ENCODE measurements at places on chromosomes 6 and 20.

DNA sequence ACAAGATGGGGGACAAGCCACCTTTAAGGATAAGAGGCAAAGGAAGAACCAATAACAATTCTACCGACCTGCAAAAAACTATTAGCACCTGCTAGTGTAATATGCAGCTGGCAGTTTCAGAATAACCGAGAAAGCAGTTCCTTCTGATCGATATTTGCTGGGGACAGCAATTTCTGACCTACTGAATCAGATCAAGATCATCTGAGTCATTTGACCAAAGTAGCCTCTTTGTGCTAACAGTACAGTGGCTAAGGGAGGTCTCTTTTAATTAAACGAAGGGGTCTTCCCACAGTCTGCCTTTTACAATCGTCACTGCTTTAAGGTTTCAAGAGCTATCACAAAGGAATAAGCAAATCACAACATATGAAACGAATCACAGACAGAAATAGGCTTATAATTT is 318.9 kb downstream of the BTBD9 start:
- no peak for DNase-seq

GRCh38 chr6:25966711-25967110 is 4.1 kb downstream of the TRIM38 start:
- no peak for DNase-seq

GRCh38 chr6:12344961-12345693 is 55.0 kb downstream of the EDN1 start:
- no peak for DNase-seq

DNA sequence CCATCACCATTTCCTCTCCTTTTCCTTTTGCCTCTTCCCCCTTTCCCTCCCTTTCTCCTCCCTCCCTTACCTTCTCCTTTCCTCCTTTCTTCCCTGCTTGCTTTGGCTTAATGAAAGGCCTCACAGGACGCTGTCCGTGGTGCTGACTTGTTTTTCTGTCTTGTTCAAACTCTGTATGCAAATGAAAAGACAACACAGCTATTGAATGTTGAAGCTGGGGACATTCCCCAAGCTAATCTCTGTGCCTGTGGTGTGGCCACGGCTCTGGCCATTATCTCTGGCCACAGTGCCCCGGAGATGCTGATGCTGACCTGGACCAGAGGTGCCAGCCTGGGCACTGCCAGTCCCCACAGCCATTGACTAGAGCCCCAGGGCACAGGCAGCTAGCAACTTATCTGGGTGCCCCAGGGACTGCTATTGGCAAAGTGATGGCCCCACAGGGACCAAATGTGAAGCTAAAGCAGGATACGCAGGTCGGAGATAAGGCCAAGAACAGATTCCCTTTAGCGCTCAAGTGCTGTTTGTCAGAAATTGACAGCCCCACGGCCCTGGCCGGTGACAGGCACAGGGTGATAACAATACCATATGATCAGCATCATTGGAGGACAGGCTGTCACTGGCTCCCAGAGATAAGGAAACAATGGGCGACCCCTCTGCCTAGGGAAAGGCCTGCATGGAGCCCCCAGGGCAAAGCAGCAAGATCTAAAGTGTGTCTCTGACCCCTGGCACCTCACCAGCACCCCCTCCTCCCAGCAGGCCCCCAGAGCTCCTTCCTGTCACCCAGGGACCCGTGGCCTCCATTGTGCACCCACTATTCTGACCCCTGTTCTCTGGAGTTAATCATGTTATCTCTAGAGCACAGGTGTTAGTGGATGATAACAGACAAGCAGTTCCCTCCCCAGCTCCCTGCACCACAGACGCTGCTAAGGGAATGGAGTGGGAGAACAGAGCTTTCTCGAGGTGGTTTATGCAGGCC is 31.6 kb upstream of the SLC32A1 start:
- DNase-seq: no peak

DNA sequence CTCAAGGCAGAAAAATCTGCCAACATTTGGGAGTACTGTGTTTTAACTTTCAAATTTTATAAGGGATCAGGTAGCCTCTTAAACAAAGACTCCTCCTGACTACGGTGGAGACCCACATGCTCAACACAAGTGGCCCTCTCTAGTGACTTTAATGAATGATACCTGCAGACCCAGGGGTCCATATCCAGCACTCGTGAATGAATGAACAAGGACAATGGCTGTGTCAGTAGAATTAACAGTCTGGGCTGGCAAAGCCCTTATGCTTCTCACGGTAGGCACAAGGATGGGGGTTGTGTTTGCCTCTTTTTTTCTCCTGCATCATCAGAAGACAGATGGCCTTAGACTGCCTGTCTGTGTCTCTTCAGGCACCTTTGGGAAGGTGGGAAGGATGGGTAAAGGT is 112.6 kb upstream of the TRAF3IP2 start:
- peak; percentile 57 for DNase-seq

GRCh38 chr6:142842418-142843261 is 102.3 kb downstream of the HIVEP2 start:
- DNase-seq: no peak

GRCh38 chr6:131451321-131452144 is 121.5 kb upstream of the ARG1 start:
- DNase-seq: no peak

DNA sequence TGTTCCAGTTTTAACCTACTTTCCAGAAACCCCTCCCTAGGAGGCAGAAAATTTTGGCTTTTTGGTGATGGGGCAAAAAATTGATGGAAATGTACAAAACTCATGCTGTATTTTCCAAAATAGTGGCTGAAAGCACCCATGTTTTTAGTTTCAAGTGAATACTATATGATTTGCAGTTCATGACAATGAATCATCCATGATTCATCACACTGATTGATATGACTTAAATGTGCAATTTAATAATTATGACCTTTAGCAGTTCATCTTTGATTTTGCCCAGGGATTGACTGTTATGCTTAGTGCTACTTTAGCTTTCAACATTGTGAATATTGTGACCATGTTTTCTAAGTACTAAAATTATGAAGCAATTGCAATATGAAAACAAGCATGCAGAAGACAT is 478.7 kb downstream of the HTR1B start:
- DNase-seq: no peak

DNA sequence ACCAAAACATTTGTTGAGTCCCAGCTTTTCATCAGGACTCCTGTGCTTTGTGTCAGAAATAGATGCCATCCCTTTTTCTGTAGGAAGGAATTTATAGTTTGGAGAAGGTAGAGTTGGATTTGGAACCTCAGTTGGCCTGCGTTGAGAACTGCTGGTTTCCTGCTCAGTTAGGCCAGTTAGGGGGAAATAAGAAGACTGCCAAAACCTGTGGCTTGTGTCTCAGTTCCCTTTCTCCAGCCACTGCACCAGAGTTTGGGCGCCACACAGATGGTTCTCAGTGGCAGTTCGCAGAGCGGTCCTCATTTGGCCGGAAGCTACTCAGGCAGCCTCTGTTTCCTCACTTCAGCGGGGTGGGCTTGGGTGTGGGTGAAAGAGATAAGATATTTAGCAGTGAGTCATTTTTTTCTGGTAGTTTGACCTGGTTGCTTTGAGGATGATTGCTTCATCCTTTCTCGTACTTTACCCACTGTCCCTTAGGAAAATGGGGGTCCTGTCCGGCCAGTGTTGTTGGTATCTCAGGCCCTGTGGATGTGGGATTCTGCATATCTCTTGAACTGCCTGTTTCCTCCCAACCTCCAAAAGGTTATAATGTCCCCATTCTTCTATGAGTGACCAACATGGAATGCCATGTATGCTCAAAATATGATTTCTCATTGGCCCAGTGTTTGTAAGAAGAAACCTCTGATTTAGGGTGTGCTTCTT is 53.7 kb downstream of the JARID2 start:
- no peak for DNase-seq

- DNase-seq: no peak
Observed at GRCh38 chr6:2971420-2972218, at the start of gene SERPINB6. Gene SERPINB6, minus strand, starts transcription at chr6:2971567. Its CDS starts 12,235 bp downstream, at chr6:2959332.

- DNase-seq: no peak
Observed at GRCh38 chr20:45407783-45408645, at the start of gene DBNDD2. Gene DBNDD2, plus strand, starts transcription at chr20:45408289. Its CDS starts 179 bp downstream, at chr20:45408468.

GRCh38 chr20:63782051-63782471 is 42.5 kb downstream of the SLC2A4RG start:
- DNase-seq: no peak

DNA sequence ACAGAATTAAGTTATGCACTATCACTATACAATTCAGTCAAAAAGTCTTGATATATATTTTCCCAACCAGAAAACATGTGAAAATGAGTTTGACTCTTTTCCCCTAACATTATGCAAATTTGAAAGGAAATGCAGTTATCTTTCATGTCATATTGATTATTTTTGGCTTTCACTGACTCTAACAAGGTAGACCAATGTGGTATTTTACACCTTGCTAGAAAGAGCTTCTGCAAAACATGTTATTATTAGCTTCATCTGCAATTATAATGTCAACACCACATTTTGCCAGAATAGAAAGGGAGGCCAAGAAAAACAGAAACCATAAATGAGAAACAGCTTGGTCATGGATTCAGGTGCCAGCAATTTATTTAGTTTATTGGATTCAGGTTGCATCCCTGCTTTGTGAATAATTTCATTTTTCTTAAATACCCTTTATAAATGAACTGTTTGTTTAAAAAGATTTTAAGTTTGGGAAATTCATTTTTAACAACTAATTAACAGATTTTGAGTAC is 226.1 kb upstream of the GJE1 start:
- no peak for DNase-seq

DNA sequence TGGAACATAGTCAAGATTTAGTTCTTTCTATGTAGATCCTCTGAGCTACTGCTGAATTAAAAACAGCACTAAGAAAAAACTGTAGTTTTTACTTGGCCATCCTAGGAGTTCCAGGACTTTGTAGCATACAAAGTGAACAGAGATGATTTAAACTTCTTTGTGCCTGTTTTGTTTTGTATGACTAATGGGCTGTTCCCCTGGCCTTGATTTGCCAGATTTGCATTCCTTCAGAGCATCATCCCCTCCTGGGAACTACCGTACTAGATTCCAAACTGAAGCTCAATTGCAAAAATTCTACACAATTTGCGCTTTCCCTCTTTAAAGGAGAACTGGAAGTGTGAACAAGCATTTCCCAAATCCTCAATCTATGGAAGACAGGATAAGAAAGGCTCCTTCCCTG is 23.1 kb downstream of the ACOT13 start:
- DNase-seq: no peak

DNA sequence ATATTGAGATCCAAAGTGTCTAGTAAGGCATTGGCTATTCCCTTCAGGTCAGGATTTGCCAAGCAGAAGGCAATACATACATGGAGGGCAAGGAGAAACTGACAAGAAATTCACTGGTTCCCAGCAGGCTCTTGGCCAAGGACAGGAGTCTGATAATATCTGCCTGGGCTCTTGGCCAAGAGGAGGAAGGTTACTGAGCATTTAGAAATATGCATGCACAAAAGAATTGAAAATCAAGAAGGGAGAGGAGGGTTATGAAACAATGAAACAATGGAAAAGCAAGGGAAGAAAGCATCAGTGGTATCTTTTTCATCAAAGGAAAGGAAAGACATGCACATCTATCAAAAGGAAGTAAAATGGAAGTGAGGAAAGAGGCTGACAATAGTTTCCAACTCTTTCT is 42.4 kb downstream of the ARHGAP18 start:
- no peak for DNase-seq

GRCh38 chr6:83038246-83038645 is 27.4 kb downstream of the UBE3D start:
- no peak for DNase-seq

- DNase-seq: peak; percentile 72
Observed at GRCh38 chr20:39993742-39994141, 695.3 kb downstream of the MAFB start.

DNA sequence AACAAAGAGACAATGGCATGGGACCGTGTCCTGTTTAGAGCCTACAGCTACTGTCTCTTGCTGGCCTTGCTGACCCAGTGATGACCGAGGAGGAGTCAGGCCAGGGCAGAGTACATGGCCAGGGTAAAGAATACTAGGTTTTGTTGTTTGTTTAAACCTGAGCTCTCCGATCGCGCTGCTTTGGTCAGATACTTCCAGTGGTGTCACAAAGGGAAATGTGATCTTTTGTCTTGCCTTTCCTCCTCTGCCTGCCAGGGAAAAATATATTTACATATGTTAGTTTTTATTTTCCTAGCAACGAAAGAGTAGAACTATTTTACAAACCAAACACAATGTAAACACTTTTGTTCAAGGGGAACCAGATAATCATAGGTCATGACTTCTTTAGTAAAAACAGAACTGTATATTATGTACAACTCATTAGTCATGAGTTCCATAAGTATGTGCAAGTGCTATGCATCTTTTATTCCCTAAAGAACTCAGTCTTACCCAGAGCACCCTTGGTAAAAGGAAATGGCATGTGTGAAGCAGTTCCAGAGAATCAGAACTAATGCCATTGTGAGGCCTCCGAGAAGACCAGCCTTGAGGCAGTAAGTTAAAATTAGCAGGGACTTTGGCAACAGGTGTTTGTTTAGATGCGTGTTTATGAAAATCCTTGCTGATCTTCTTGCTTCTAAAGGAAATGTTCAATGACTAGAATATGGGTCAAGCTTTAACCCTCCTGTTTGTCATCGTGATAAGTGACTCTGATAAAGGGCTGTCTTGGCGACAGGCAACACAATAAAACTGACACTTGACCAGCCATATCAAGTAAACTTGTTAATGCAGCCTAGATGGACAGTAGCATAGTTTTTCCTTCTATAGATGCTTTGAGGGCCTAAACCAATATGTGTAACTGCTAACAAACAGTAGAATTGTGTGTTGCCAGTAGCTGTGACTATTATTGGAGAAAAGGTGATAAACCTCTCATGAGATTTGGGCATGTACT is 204.6 kb downstream of the NKAIN2 start:
- DNase-seq: no peak

Measured in DMS79 treated with DMSO at 0.1 percent for 48 hours (cell line).